ENCODE measurements at places on chromosomes 5 and 9.

DNA sequence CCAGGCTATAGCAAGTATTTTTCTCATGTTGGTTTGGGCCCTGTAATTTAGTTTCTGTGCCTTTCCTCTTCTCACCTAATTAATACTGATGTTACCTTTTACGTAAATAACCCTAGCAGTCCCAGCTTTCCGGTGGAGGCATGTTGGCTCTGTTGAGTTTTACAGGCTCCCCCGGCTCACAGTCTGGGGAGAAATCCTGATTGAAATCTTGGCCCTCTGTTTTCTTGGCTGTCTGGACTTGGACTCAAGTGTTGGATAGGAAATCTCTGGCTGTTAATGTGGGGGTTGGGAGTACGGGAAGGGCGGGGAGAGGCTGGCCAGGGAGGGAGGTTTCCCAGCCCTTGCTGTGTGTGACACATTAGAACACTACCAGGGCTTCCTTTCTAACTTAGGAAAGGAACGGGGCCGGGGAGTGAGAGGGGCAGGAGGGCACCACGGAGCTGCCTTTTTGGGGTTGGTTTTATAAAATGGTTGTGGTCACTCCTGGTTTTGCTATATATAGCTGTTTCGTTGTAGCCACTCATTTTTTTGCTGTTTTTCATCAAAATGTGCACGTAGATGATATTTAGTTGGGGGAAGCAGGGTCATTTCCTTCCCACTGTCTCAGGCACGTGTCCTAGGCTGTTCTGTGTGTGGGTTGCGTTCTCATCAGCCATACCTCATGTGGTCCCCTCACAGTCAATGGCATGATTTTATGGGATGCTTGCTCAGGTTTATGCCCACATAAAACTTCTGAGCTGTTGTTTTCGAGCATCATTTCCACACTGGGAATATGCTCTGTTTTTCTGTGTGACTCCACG lies 11.0 kb downstream of the TRIO start:
- DNase-seq: no peak

GRCh38 chr9:89095761-89096528 lies 82.7 kb downstream of the SHC3 start:
- no peak for DNase-seq

DNA sequence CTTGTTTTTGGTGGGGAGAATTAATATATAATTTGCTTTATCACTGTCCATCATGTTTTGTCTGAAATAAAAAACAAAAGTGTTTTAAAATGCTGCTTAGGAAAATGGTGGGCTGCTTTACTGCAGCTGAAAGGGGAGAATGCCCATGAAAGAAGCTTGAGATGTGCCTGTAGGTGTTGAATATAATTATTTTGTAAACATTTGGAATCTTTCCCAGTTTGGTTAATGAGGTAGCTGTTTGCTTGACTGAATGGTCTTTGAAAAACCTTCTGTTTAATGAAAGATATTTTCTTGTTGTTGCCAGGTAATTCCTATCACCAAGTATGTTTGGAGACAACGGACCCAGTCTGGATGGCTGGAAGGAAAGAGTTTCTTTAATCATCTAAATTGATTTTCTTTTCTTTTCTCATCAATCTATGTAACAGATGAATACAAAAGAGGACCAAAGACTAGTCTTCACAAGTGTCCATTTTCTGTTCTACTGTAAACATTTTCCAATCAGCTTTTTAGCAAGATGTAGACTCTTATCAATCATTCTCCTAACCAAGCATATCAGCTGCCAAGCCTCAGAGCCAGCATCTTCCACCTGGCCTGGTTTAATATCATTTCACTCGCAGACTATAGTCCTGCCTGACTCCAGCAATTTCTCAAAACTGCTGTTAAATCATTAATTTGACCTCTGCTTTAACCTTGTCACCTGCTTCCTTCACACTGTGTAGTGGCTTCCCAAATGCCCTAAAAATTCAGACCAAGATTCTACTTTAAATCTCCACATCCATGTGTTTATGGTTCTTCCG lies 441.2 kb upstream of the CHD1 start:
- no peak for DNase-seq

DNA sequence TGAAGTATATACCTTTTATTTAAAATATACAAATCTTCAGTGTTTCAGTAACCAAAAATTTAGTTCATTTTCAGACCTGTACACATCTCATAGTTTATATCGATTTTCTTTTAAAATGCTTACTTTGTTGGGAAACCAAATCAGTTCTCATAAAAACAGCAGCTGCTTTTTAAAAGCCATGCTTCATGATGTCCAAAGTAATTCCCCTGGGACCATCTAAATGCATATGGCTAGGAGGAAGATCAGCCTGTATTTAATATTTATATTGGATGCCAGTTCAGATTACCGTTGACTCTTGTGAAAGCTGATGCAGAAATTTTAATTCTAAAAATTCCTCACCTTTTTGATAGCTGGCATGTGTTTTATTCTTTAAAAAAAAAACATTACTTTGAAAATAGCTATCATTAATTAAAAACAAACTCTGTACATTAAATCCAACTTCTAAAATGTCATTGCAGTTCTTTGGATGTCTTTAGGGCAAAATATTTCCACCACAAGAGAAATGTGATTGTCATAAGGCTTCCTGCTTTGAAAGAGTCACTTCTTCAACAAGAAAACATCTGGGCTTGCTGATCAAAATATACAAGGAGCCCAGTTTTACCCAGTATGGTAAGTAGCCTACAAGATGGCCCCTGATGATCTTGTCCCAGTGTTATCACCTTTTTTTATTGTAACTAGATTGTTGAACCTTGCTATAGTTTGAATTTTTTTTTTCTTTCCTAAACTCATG lies 1242.9 kb upstream of the CDH6 start:
- DNase-seq: no peak

GRCh38 chr5:141692919-141693725 lies 11.1 kb upstream of the ARAP3 start:
- DNase-seq: peak; percentile 79

- DNase-seq: no peak
Observed at GRCh38 chr5:76807296-76807695, 11.5 kb upstream of the F2RL1 start.

DNA sequence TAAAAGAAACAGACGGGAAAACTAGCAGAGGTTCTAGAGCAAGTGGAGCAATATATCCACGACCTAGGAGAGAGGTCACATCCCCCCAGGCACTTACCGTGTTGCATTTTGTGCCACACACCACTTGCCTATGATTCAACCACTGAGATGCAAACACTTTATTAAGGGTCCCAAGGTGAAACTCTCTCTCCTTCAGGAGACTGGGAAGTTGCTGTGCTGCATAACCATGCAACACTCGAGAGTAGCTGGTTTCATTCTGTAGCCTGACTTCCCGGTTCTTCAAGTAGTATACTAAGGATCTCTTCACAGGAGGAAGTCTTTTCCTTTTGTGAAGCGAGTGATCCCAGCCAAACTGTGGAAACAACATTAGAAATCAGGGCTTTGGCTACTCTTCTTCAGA lies 1.6 kb downstream of the DCAF12 start:
- DNase-seq: peak; percentile 40

- no peak for DNase-seq
Observed at GRCh38 chr9:73133921-73134407, 17.7 kb upstream of the ANXA1 start.

DNA sequence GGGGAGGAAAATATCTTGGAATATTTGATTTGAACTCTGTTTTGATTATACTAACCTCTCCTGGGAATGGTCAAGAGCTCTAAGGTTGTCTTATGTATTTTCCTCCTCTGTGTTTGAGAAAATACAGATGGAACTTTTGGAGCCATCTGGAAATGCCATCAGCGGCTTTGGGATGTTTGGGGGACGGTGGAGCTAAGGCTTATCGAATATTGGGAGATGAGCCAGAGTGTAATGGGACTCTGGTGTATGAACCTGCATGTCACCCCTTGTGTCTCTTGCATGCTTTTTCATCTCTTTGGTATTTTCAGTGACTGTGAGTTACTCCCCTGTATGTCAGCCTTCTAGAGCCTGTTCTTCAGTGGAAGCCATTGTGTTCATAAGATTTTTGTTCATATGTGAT lies 180.0 kb upstream of the OTULINL start:
- no peak for DNase-seq

GRCh38 chr5:129410488-129410887 lies 49.6 kb upstream of the ADAMTS19 start:
- no peak for DNase-seq

GRCh38 chr5:95102080-95102479 lies 182.8 kb downstream of the MCTP1 start:
- DNase-seq: no peak

DNA sequence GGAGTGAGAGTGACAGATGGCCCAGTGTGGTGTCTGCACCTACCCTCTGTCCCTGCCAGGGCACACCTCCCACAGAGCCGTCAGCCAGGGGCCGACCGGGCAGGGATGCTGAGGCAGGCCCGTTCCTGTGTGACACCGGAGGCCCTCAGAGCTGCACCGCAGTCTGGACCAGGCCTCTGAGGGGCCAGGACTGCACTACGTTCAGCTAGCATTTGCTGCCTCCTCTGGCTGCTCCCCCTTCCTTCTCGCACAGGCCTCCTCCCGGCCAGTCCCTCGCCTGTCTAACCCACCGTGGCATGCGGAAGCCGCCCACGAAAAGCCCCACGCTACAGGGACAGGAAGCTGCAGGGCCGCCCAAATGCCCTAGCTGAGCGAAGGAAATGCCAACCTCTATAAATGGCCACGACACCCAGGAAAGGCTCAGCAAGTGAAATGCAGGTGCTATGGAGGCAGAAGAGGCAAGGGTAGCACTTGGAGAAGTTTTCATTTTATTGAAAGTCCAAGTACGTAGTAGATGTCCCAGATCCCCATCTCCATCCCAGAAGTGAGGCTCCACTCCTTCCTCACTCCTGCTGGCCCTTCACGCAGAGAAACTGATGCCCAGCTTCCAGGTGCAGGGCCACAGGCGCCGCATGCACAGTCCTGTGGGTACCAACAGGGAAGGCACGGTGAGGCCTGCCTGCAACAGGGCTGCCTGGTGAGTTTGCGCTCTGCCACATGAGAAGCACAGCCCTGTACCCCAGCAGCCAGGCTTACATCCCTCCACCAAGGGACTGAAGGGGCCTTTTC lies 38.7 kb downstream of the MAPK9 start:
- no peak for DNase-seq

DNA sequence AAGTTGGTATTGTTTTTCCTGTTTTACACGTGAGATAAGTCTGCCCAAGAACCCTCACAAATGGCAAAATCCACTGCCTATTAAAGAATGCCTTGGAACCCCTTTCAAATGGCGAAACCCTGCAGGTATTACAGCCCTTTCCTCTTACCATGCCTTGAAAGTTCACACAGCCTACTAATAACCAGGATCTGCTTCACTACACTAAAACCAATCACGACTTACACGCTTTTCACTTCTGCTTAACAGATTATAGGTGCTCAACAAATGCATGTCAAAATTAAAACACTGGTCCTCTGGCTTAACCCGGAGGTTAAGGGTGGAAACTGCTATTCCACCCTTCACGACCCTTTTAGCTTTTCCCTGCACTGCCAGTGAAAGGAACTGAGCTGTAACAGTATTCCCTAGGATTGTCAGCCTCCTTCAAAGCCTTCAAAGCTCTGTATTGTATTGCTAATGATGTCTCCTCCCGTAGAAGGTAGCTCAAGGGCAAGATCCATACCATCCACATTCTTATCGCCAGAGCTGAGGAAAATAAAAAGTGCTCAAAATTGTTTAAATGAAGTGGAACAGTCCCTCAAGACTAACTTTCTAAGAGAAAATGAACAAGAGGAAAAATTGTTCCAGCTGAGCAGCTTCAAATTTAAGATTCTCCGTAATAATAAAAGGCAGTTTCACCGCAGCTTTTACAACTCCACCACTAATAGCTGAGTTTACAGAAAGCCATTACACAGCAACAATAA lies 997 bp downstream of the AUH start:
- DNase-seq: no peak

DNA sequence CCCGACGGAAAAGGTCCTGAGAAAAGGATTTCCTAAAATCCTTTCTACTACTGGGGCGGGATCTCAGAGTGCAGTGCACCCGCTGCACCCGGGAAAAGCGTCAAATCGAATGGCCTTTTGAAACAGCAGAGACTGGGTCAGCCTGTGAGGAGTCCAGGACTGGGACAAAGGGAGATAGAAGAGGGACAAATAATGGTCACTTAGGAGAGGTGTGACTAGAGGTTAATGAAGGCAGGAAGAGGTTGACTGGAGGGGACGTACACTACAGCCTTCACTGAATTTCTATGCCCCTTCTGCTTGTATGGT lies 1.5 kb downstream of the PLPPR1 start:
- DNase-seq: no peak

DNA sequence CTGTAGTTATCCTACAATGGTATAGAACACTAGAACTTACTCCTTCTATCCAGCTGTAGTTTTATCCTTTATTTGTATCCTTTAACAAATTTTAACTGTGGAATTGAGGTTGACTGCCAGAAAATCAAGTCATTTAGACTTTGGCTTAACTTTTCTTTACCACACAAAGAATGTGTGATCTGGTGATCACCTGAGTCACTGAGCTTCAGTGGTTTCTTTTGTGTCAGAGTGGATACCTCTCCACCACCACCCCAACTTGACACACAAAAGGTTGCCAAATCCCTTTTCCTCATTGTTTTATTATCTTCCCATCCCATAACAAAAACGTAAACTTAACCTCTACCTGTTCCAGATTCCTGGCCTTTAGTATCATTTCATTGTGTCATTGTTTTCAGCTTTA lies 5.5 kb downstream of the OTULIN start:
- DNase-seq: no peak

- no peak for DNase-seq
Observed at GRCh38 chr5:1016036-1016435, 7.4 kb downstream of the NKD2 start.

DNA sequence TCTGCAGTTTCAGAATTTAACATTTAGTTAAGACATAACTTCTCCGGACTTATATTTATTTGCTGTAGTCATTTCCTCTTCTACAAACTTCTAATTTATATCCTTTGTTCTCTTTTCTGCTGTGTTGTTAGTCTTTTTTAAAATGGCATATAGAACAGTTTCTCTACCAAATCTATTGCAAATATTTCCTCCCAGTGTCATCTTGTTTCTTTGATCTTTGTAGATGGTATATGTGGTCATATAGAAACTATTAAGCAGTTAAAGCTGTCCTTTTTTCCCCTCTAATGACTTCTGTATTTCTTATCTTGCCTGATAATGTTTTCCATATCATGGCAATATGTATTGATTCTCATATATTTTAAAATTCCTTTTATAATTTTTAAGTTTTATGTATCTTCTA lies 264.5 kb downstream of the MCTP1 start:
- DNase-seq: no peak

DNA sequence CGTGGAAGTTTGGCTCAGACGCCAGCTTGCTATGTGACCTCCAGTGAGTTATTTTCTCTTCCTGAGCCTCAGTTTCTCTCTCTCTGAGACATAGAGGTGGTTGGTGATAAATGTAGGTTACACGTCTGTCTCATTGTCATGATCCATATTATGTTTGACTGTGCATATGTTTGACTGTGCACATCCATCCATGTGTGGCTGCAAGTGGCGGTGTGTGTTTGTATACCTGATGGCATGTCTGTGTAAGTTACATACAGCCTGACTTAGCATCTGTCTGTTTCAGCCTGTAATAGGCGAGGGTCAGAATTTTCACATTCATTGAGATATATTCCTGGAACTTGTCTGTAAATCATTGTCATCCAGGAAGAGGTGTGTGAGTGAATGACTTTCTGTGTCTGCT lies 3.3 kb downstream of the SPARC start:
- DNase-seq: no peak

GRCh38 chr5:133831491-133832224 lies 136.8 kb downstream of the C5orf15 start:
- DNase-seq: no peak
